ENCODE measurements at places on chromosomes 7 and 10.

DNA sequence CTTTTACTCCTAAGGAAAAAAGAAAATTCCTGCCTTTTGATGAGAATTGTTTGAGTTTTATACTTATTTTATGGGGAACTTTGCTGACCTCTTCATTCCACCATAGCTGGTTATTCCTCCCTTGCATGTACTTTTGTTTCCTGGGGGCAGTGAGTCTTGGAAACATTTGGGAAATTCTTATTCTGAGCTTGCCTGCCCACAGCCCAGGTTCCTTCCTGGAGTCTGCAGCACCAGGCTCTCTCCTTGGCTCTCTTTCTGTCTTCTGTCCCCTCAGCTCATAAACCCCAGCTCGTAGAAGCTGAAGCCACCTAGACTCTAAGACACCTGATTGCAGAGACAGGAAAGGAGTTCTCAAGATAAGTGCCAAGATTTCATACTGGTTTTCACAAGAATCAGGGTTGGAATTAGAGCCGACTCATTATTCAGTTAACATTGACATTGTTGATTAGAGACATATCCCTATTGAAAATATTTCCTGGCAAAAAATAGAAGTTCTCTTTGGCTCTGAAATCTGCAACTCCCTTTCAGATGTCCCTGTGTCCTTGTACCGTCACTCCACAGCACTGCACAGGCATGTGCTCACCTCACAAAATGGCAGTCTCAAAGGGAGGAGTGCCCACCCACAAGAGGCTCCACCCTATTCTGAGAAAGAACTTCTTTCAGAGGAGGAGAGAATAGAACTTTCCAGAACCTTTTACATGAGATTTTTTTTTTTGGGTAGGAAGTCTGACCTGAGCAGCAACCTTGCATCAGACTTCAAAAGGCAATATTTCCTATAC is 67.8 kb upstream of the PRSS1 start:
- DNase-seq: no peak

DNA sequence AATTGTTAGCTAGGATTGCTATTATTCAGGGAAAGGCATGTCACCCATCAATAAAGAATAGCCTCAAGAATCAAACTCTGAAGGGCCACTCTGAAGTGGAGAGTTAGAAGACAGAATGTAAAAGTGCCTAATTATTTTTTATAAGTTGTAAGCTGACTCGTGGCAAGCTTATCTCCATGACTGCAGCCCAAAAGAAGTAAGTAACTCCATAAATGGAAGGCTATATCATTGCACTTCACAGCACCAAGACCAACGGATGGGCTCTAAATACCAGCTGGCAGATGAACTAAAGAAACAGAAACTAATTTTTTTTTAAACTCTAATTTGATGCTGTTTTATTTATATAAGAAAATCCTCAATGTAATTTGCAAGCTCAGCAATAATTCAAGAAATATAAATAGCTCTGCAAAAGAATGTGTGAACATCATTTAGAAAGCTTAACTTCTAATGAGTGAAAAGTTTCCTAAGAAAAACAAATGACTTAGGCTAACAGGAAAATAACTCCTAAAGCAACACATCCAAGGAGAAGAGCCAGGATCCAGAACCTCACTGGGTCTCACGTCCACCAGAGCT is 165.5 kb downstream of the SNX13 start:
- DNase-seq: no peak

- DNase-seq: no peak
Observed at GRCh38 chr7:91973639-91974038, 33.0 kb downstream of the AKAP9 start.

DNA sequence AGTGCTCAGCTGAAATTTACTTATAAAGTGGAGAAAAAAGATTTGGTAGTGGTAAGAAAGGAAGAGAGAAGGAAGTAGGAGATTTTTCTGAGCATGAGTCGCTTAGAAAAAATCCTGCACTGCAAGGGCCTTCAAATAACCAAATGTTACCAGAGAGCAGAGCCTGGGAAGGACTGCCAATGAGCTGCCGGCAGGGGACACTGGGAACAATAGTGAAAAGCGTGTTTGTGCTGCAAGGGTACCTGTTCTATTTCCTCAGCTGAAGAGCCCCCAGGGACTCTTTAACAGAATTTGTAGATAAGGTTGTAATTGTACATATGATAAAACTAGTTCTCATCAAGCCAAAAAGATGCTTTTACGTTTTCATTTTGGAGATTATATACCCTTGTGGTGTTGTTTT is 696.3 kb upstream of the C7orf33 start:
- DNase-seq: no peak

GRCh38 chr10:121085367-121085766 is 234.2 kb downstream of the WDR11 start:
- DNase-seq: no peak

DNA sequence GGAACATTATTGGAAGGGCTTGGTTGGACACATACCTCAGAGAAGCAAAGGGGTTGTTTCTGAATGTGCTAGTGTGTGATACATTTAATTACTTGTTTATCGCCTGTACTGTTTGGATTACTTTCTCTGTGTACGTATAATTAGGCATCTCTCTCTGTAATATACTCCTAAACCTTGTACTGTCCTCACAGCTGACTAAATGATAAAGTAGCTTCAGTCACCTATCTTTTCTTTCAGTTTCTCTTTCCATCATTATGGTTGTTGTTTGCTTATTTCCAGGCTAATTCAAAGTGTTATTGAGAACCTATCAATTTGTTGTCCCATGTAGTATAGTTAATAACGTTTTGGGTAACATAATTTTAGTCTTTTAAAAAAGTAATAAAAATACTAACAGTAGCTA is 34.0 kb downstream of the MXI1 start:
- DNase-seq: no peak

GRCh38 chr10:4194231-4194630 is 409.2 kb upstream of the KLF6 start:
- no peak for DNase-seq

DNA sequence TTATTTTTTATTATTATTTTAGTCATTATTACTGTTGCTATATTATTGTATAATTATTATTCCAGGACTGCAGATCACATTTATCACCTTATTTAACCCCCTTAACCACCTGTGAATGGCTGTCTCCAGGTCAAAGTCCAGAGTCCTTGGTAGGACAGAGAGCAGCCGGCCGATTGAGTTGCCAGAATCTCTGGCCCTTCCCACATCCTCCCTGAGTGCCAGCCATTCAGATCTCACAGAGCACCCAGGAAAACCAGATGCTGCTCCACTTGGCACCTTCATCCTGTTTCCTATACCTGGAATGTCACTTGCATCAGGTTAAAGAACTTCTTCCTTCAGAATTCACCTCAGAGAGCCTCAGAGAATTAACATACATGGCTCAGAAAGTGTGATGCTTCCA is 101.1 kb downstream of the ELAPOR2 start:
- no peak for DNase-seq

DNA sequence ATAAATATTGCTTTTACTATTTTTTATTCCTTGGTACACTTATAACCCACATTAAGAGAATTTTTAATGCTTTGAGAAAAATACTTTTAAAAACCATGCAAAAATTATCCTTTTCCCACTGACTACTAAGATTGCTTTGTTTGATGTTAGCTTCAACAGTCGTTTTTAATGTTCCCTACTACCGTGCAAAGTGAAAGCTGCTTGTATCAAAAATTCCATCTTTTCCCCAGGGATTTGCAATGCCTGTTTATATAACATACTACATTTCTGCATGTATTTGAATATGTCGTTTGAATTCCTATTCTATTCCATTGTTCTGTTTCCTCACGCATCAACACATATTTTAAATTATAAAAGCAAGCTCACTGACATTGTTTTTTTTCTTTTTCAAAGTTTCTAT is 54.4 kb downstream of the TFPI2 start:
- DNase-seq: no peak

GRCh38 chr10:15695852-15696251 is 23.9 kb downstream of the ITGA8 start:
- DNase-seq: no peak

GRCh38 chr7:30804078-30804661 is 33.0 kb downstream of the MINDY4 start:
- no peak for DNase-seq

DNA sequence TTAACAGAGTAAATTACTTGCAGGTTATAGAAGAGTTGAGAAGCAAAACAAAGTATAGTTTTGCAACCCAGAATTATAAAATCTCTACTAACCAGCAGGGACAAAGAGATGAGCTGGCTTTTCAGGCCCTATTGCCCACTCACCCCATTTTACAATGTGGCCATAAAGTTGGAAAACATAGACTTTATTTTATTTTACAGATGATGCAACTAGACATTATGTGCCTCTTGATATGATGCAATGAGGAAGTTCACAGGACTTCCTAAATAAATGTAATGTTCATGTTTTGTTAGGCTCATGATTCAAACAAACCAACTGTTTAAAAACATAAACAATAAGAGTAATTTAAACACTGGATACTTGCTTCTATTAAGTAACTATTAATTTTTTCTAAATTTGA is 141.1 kb upstream of the WNT16 start:
- no peak for DNase-seq

DNA sequence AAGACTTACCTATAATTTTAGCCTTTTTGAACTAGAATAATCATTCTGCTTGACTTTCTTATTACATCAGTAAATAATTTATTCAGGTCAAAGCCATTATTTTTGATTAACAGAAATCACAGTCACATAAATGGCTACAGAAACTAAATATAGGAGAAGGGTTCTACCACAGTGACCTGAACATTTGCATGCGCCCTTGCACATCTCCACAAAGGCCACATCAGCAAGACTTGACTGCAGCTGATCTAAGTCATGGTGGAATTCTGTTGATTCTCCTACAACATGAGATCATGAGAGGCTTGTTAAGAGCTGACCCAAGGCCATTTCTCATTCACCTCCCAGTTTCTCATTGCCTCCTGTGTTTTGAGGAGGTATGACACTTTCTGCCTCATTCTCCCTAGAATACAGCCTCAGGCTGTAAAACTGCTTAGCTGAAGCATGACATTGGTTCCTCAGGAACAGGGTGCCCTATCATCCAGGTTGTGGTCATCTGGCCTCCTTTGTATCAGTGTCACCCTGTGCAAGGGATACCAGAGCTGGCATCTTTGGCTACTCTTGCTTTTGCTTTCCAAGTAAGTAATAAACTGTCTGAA is 6.7 kb upstream of the IMMP2L start:
- no peak for DNase-seq

- no peak for DNase-seq
Observed at GRCh38 chr10:60141896-60142559, 235.7 kb upstream of the CCDC6 start.

- no peak for DNase-seq
Observed at GRCh38 chr10:31557854-31558253, 238.8 kb downstream of the ZEB1 start.

- no peak for DNase-seq
Observed at GRCh38 chr7:31002256-31002655, 38.5 kb downstream of the GHRHR start.

DNA sequence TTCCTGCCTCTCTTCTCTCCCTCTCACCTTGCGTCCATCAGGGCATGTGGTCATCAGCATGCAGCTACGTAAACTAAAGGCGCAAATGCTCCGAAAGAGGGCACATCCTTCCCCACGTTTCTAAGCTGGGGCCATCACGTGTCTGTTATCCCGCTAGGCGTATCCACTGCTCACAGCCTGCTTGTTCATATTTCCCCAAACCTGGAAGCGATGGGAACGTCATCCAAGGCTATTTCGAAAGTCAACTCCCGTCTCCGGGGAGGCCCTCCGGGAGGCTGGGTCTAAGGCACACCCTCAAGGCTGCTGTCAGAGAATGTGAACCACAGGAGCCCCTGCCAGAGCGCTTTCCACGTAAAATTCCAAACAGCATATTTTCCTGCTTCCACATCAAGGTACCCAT is 199.2 kb downstream of the DIP2C start:
- DNase-seq: no peak

DNA sequence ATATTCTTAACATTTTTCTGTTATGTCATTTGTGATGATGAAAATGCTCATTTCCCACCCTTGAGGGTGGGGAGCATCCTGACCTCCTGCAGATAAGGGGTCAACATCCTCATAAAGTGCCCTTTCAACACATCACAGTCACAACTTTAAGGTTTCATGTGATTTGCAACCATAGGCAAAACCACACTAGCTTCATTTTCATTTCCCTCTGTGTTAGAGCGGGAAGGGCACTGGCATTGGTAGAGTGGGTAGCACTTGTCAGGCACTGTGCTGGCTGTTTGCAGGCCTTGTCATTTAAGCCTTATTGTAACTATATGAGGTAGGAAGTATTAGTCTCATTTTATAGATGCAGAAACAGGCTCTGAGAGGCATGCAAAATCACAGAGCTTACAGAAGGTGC is 39.8 kb downstream of the PSMC2 start:
- no peak for DNase-seq

DNA sequence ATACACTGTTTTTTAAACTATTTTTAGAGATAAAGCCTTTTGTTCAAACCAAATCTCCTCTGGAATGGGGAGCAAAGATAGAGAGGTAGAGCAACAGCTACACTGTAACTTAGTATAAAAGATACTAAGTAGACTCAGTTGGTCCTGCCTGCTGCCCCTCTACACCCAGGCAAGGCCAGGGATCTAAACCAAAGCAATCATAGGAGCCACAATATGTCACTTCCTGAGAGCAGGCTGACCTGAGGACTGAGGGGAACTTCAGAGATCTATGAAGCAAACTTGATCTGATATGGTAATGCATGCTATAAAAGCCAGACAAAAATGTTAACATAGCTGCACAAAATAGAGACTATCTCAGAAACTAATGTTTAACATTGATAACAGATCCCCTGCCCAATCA is 7.0 kb upstream of the TRDMT1 start:
- no peak for DNase-seq

DNA sequence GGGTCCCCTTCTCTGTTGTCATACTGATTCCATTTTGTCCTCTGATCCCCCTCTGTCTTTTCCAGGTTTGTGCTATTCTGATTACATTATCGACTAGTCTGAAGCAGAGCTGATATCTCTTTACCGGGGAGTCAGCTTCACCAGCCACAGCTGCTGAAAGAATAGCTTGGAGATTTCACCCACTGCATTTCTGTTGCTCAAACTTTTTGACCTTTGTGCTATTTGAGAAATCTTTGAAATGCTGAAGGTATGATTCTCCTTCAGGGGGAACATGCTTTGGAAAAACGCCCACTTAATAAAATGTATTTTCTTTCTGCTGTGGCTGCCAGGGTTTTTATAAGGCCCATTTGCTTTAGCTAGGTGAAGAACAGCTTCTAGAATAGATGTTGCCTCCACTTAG is 197.8 kb upstream of the TCF7L2 start:
- no peak for DNase-seq

DNA sequence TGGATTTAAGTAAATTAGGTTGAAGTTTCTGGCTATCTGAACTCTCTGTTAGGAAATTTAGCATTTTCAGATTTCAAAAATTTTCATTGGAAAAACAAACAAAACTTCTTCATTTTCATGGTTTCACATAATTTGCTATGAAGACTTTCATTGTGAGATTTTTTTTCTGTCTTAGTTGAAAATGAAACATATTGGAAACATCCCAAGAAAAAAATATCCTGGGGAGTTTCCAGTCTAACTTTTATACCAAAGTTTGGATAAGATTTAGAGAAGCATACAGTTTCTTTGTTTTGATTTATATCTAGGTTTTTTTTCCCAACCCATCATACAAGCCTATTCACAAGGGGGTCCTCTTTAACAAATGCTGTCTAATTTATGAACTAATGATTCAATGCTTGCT is 300.5 kb upstream of the SEMA3A start:
- DNase-seq: no peak

- no peak for DNase-seq
Observed at GRCh38 chr10:71074176-71074755, 138.1 kb upstream of the UNC5B start.

GRCh38 chr7:142603870-142604448 is 145.3 kb upstream of the PRSS1 start:
- no peak for DNase-seq

GRCh38 chr7:44891791-44892190 is 6.5 kb upstream of the PURB start:
- DNase-seq: no peak
